ENCODE measurements at places on chromosomes 3 and 15.

- DNase-seq, result no peak
Observed at GRCh38 chr3:47813551-47814177, 10.7 kb downstream of the DHX30 start.

GRCh38 chr3:12532182-12532581 is 13.1 kb downstream of the MKRN2OS start:
- peak; percentile 31 for DNase-seq

DNA sequence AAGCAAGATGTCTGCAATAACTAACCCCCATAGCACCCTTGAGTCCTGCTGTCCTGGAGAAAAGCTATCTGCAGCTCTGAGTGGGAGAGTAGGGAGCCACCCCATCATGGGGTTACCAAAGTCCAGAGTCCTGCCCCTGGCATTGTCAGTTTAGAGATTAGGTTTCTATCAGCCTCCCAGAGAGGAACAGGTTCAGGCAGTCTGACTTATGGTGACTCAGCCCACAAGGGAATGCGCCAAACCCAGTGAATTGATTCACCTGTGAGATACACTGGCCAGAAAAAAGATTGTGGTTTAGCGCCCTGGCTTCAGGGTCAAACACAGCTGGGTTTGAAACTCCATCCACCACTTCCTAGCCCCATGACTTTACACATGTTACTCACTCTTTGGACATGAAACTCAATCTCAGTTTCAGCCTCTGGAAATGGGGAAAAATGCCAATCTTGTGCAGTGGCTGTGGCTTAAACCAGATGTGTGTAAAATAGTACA is 263.6 kb upstream of the HES1 start:
- DNase-seq, result no peak

- DNase-seq, result no peak
Observed at GRCh38 chr15:38613085-38613484, 48.5 kb upstream of the RASGRP1 start.

- no peak for DNase-seq
Observed at GRCh38 chr3:126213379-126214028, 33.1 kb upstream of the ALDH1L1 start.

- peak; percentile 88 for DNase-seq
Observed at GRCh38 chr3:50600841-50601591, 10.6 kb downstream of the CISH start.

DNA sequence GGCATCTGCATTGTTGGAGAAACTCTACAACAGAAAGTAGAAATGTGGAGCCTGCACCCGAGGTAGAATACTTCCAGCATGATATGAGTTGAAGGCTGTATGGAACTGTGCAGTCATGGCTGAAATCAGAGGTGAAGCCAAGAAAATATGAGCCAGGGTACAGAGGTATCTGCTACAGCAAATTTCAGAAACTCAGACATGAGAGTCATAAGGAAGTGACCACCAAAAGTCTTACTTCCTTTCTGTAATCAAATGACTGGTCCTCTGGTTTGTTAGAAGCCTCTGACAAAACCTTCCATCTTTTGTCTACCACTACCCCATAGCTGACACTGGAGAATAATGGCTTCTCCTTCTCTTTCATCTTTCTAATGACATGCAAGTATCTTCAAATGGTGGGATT is 159.4 kb downstream of the TMEM108 start:
- no peak for DNase-seq

DNA sequence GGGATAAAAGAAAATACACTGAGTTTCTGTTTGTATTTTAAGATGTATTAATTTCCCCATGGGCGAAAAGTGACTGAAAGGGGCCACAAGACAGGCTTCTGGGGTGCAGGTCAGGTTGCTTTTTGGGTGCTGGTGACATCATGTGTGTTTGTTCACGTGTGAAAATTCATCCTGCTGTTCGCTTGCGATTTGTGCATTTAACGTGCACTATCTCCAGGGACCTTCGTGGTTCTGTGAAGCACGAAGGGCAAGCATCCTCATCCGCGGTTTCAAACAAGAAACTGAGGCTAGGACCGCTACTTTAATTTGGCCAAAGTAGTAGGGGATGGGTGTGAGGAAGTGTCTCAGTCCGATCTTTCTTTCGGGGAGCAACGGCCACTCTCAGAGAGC is 1.6 kb upstream of the SMAD6 start:
- DNase-seq, result no peak

DNA sequence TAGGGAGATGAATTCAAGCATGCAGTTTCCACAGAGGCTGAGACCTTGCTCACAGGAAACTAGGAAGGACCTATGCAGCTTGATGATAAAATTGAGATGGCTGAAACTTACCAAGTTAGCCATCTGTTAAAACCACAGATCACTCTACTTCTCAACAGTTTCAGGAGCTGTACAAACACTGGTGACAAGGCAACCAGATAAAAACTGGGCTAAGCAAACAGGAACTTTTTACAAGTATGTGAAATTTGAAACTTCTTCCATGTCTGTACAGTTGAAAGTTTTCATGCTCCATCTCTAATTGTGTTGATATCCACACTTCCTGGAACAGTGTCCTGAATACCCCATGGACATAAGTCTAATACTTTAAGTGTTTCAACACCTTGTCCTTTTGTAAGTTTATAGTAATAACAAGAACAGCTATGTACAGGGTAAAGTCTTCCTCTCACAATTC is 78.2 kb downstream of the FAIM start:
- no peak for DNase-seq

GRCh38 chr15:95024351-95024750 is 793.0 kb downstream of the MCTP2 start:
- DNase-seq, result no peak

DNA sequence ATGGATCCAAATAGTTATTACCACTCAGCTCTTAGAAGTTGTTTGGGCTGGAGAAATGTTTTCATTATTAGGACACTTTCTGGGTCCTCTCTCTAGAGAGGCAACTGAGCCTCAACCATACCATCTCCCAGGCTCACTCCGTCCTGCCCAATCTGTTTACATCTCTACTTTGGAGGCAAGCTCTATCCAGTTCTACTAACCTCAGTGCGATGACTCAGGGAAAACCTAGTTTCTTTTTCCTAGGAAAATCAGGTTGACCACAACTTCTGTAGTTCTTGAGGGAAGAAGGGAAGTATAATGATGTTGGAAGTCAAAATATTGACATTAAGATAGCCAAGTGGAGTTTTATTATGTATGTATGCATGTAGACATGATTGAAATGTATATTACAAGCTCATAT is 40.4 kb downstream of the LPP start:
- no peak for DNase-seq

Measured in Ammon's horn (tissue), 1 donor.